ENCODE measurements at places on chromosomes 4 and X. TPM values are rescaled to one million over a fixed set of nuclear protein-coding genes. Genes with fewer than 3 reads are reported as not detected.

Gene OPRPN
- total RNA-seq = not detected

Gene AFF2
- total RNA-seq = 0.07 TPM

Gene PNMA5
- total RNA-seq = not detected

Gene MAGEB17
- total RNA-seq = 0.19 TPM

Gene TRIM60
- total RNA-seq = not detected

Gene BEND4
- 0.28 TPM for total RNA-seq

Gene CLDN34
- not detected for total RNA-seq

Gene MAGEA6
- total RNA-seq = not detected

Gene EGF
- total RNA-seq = 5.4 TPM

Gene MAGEA12
- not detected for total RNA-seq

DNA sequence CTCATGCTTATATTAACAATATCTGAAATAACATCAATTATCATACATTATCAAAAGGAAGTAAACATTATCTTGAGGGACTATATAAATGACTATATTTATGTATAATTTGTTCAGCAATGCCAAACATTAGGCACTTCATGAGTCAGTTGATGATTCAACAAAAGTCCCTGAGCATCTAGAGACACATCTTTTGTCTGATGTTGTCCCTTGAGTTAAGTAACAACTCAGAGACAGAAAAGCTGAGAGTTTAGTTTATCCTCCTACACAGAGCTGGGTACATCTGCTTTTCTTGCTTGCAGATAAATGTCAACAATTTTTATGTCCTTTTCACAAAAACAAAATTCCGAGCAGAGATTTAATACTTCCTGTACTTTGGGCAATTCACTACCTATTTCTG lies 311.1 kb downstream of the INPP4B start:
- no peak for DNase-seq

DNA sequence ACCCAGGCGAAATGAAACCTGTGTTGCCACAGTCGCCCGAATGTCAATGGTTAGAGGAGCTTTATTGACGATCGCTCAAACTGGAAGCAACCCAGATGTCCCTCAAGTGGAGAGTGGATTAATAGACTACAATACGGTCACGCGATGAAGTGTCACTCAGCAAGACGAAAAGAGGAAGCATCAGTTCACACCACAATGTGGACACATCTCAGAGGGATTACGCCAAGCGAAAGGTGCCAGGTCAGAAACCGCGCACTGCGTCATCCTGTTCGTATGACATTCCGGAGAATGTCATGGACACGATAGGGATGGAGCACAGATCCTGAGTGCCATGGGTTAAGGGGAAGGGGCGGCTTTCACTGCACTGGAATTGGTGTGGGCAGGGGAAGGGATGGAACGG lies 111.7 kb downstream of the HMX1 start:
- peak; percentile 16 for DNase-seq

GRCh38 chrX:11970578-11971359 lies 167.5 kb upstream of the FRMPD4 start:
- DNase-seq = no peak

DNA sequence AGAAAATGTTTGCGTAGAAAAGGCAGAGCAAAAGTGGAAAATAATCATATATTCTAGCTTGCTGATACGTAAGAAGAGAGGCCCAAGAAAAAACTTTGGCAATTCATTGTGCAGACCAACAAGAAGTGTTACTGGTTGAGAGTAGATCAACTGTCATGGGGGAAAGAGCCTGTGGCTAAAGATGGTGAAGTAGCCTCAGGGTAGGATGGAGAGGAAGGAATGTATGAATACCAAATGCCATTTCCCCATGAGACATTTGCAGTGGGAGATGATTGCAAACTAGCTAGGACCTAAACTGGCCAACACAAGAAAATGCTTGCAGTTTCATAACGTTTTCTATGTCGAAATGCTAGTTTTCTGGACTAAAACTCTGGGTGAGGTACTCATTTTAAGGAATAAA lies 47.7 kb upstream of the ADGRL3 start:
- no peak for DNase-seq

- no peak for DNase-seq
Measured at GRCh38 chr4:76879731-76880364, 18.1 kb downstream of the SOWAHB start.

GRCh38 chr4:153594210-153594609 lies 89.9 kb upstream of the TLR2 start:
- no peak for DNase-seq

GRCh38 chrX:11733614-11734013 lies 24.4 kb upstream of the MSL3 start:
- DNase-seq = no peak

GRCh38 chr4:37320513-37321235 lies 76.1 kb downstream of the NWD2 start:
- no peak for DNase-seq

DNA sequence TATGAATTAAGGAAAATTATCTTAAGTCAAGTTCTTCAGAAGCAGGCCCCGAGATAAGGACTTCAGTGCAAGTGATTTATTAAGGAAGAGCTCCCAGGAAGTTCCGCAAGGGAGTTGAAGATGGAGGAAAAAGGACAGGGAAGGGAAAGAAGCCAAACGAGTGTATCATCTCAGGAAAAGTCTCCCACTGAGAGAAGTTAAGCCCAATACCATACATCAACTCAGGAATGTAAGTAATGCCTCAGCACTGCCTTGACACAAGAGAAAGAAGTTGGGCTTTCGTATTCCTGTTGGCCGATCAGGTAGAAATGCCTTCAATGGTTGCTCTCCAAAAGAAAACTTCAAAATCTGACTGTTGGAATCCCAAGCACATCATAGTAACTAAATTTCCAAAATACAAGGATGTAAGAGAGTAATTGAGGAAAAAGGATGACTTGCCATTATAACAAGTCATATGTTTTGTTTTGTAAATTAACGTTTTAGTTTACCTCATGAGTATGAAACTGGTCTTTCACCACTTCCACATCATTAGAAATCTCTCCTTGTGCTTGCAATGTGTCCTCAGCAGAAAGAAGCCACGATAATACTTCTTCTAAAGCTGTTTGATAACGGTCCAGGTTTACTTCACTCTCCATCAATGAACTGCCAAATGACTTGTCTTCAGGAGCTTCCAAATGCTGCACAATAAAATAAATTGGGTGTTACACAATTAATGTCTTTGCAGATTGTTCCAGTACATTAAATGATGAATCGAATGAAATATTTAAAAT lies 566.7 kb downstream of the DMD start:
- DNase-seq = no peak

DNA sequence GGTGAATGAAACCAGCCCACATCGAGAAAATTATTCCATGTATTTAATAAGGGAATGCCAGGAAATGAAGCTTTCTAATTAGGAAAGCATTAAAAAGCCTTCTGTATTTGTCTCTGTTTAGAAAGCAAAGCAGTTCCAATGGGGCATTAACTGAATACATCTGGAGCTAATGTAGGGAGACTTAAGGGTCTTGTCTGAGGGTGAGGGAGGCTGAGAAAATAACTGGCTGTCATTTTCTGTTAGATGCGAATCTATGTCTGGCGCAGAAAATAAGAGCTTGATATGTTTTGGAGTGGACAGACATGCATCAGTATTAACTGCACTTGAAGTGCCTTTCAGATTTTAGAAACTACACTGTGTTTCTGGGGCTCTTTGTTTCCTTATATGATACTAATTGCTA lies 111.3 kb downstream of the KLHL8 start:
- no peak for DNase-seq

DNA sequence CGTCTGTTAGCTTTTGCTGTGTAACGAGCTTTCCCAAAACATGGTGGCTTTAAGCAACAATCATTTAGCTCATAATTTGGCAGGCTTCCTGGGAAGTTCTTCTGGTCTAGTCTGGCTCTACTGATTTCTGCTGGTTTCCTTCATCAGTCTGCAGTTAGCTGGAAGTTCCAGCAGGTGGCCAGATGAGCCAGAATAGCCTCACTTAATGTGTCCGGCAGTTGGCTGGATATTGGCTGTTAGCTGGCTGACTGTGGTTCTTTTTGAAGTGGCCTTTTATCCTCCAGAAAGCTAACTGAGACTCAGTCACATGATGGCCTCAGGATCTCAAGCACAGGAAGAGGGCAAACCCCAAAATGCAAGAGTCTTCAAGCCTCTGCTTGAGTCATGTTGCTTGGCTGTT lies 34.9 kb downstream of the FTHL17 start:
- peak; percentile 19 for DNase-seq

DNA sequence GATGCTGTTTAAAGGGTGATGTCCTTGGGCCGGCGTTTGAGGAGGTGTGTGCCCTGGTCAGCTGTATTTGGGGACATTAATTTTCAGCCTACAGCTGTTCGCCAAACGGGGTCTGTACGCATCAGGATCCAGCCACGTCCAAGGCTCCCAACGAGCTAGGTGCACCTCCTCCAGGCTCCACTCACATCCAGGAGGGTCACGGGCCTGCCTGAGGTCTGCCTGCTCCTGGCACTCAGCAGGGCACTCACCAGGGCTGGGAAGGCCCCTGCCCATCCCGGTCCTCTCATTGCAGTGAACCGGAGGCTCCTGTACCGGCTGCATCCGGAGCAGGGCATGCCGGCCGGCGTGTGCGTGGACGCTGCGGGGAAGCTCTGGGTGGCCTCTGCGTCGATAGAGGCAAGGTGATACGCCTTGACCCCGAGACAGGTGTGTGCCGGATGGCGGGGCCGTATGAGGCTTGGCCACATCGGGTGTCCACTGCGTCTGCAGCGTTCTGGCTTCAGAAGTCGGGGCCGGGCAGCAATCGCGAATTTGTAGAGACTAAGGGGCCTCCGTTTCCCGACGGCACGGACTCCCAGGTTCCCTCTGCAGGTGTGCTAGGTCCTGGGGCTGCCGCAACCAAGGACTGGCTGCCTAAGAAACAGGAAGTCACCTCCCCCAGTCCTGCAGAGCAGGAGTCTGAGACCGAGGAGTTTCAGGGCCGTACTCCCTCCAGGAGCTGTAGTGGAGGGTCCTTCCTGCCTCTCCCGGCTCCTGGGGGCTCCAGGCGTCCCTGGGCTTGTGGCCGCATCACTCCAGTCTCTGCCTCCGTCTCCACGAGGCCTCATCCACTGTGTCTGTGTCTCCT lies 27.5 kb upstream of the PLCXD1 start:
- DNase-seq = no peak

DNA sequence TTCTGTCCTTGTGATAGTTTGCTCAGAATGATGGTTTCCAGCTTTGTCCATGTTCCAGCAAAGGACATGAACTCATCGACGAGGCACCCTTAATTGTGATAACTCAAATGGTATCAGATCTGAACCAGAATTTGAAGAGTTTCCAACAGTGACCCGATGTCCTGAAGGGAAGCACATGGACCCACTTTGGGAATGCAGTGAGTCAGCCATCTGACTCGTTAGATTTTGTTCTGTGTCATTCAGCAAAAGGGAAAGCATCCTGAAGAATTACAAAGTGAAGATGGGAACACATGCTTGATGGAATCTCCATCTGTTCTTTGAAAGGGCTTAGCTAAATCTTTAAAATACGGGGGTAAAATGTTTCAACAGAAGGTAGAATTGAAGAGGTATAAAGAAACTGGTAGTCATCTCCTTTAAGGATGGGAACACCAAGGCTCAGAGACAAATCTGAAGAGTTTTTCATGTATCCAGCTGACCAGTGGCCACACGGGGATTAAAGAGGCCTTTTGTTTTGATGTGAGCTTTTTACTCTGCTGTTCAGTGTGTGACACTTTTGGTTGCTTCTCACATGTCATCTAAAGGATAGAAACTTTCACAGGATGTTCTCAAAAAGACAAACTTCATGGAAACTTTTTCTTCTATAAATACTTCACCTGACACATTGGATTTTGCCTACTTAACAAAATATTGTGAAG lies 393.8 kb downstream of the INPP4B start:
- DNase-seq = no peak

DNA sequence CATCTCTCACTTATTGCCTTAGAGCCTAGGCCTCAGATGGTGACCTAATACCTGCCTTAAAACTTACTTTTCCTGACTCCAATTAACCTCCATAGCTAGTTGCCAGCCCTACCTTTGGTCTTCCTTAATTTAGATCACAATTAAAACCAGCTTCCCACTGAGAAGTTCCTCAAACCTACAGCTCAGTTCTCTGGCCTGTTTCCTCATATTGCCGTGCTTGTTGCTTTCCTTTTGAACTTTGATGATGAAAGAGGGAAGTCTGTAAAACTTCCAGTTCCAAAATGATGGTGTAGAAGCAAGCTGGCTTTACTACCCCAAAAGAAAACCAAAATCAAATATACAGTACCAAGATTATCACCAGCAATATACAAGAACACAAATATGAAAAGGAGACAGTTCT lies 28.9 kb upstream of the CAMK2D start:
- no peak for DNase-seq

- no peak for DNase-seq
Measured at GRCh38 chrX:40078489-40079227, 19.1 kb downstream of the BCOR start.

- no peak for DNase-seq
Measured at GRCh38 chrX:104913348-104913747, 307.1 kb downstream of the TEX13A start.

Data from heart left ventricle (tissue), 16 donors.